ENCODE measurements at places on chromosomes 12 and 14. TPM values are rescaled to one million over a fixed set of nuclear protein-coding genes. Genes with fewer than 3 reads are reported as not detected.

Gene SOAT2
- polyA plus RNA-seq = 0.23 TPM

Gene CPNE6
- polyA plus RNA-seq = not detected

Gene FKBP4
- 96.8 TPM for polyA plus RNA-seq

Gene FRMD6
- polyA plus RNA-seq = 21.1 TPM

Gene VWF
- 104 TPM for polyA plus RNA-seq

Gene STON2
- polyA plus RNA-seq = 5.5 TPM

Gene VCPKMT
- 14.0 TPM for polyA plus RNA-seq

Gene ENDOU
- 0.24 TPM for polyA plus RNA-seq

Gene LTBR
- 59.0 TPM for polyA plus RNA-seq

Gene RBP5
- 25.2 TPM for polyA plus RNA-seq

Gene ACOT4
- 0.80 TPM for polyA plus RNA-seq

Gene PRH2
- polyA plus RNA-seq = 0.71 TPM

Gene NANOG
- polyA plus RNA-seq = 0.17 TPM

Gene E2F7
- 8.9 TPM for polyA plus RNA-seq

Gene LRRIQ1
- 13.8 TPM for polyA plus RNA-seq

Gene DPPA3
- polyA plus RNA-seq = not detected

Gene TAS2R42
- not detected for polyA plus RNA-seq

Gene CRACR2A
- polyA plus RNA-seq = 3.6 TPM

Gene GLT1D1
- polyA plus RNA-seq = 2.3 TPM

Gene LRTM2
- not detected for polyA plus RNA-seq

Gene TSPAN8
- polyA plus RNA-seq = 1.3 TPM

Gene PZP
- 2.5 TPM for polyA plus RNA-seq

Gene RTN1
- polyA plus RNA-seq = 4.2 TPM

Gene CFL2
- 47.5 TPM for polyA plus RNA-seq

Gene ACOT6
- polyA plus RNA-seq = not detected

Gene TAS2R9
- polyA plus RNA-seq = not detected

Gene SLC2A14
- polyA plus RNA-seq = 0.16 TPM

Gene ITPR2
- 6.9 TPM for polyA plus RNA-seq

Gene CHGA
- 2.2 TPM for polyA plus RNA-seq

Gene LMNTD1
- 1.3 TPM for polyA plus RNA-seq

Gene MEG3
- polyA plus RNA-seq = 559 TPM

Gene B4GALNT3
- 4.4 TPM for polyA plus RNA-seq

Gene BORCS5
- 7.1 TPM for polyA plus RNA-seq

Gene HVCN1
- 18.0 TPM for polyA plus RNA-seq

Gene KRT85
- polyA plus RNA-seq = not detected

Gene PPFIA2
- 3.3 TPM for polyA plus RNA-seq

Gene RPGRIP1
- 0.93 TPM for polyA plus RNA-seq

Gene CLEC4C
- not detected for polyA plus RNA-seq

Gene LRP1-AS
- 0.91 TPM for polyA plus RNA-seq

Gene ARPC3
- 264 TPM for polyA plus RNA-seq

Gene KLHL33
- 0.24 TPM for polyA plus RNA-seq

Gene TESPA1
- 1.3 TPM for polyA plus RNA-seq

Gene GNPNAT1
- 19.2 TPM for polyA plus RNA-seq

Gene C1S
- 133 TPM for polyA plus RNA-seq

Gene OR4E2
- polyA plus RNA-seq = not detected

Data from right lung (tissue), 10 donors.